Foreskin keratinocyte (primary cell): ENCODE measurements at places on chromosomes 2 and 18. TPM values are rescaled to one million over a fixed set of nuclear protein-coding genes. Genes with fewer than 3 reads are reported as not detected.

The IL1RN gene
- 20.8 and 28.9 TPM in 2 replicates for total RNA-seq

The EMX1 gene
- total RNA-seq, result not detected in 2 replicates

The RAX gene
- not detected in 2 replicates for total RNA-seq

The MPP4 gene
- total RNA-seq, result 0.88 and 1.3 TPM in 2 replicates

The GPN1 gene
- total RNA-seq, result 58.9 and 61.4 TPM in 2 replicates
